ENCODE measurements at places on chromosomes 12 and 14.

DNA sequence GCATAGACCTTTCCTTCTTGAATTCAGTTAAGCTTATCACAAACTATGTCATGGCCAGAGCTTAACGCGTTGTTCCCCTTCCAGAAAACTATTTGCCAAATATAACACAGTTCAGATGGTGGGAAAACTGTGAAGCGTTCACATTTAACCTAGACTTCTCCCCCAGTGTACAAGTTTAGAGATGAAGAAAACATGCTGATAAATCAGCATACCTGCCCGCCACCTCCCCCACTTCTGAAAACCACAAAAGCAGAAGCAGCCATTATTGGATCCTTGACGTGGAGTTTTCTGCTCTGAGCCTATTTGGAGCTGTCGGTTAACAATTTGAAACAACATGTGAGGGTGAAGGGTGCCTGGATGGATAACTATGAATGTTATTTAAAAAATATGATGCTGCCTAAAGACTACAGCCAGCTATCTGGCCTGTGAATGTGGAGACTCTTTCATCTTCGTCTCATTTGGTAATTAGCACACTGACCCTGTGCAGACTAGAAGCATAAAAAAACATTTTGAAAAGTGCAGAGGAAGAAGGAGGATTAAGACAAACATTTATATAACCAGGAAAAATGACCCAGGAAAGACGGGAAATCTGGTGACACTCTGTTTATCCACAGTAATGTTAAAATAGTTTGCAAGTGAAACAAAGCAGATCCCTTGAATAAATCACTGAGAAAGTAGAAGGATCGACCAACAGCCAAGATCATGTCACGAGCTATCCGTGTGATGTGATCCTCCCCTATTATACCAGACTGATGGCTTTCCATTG lies 408.2 kb downstream of the AEBP2 start:
- DNase-seq = no peak

DNA sequence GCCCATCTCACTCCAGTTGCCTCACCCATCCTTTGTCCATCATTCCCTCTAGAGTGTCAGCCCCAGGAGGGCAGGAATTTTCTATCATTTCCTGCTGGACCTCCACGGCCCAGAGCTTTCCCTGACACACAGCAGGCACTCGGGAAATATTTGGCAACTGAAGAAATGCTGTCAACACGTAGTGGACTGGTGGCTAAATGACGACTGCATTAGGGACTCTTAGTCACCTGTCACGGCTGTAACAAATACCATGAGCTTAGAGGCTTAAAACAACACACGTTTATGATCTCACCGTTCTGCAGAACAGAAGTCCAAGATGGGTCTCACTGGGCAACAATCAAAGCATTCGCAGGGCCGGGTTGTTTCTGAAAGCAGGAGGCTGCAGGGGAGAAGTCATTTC lies 91.3 kb downstream of the PHETA1 start:
- DNase-seq = no peak

DNA sequence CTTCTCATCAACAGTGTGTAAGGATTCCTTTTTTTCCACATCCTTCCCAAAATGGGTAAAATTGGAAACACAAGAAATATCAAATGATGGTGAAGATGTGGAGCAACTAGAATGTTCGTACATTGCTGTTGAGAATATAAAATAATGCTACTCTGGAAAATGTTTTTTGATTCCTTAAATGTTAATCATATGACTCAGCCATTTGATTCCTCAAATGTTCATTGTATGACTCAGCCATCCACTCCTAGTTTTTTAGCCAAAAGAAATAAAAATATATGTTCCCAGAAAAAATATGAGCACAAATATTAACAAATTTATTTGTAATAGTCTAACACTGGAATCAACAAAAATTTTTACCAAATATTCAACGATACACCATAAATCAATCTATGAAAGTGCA lies 1108.6 kb downstream of the LRFN5 start:
- DNase-seq = no peak

- peak; percentile 81 for DNase-seq
Measured at GRCh38 chr12:57899010-57899662, 42.2 kb upstream of the ATP23 start.

DNA sequence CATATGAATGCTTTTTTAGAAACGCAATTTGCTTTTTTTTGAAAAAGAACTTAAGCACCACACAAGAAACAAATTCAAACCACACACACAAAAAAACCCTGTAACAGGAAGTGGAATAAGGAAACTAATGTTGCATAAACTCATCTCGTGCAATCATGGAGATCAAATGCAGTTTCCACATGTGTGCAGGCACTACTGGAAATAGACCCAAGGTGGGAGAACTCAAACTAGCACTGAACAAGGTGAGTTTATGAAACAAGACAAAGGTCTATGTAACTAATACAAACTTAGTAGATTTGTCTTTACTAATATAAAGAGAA lies 17.5 kb downstream of the NIN start:
- DNase-seq = no peak

- no peak for DNase-seq
Measured at GRCh38 chr12:113055594-113056380, 743 bp upstream of the DTX1 start.

- no peak for DNase-seq
Measured at GRCh38 chr14:69688299-69688649, 76.9 kb downstream of the SUSD6 start.

DNA sequence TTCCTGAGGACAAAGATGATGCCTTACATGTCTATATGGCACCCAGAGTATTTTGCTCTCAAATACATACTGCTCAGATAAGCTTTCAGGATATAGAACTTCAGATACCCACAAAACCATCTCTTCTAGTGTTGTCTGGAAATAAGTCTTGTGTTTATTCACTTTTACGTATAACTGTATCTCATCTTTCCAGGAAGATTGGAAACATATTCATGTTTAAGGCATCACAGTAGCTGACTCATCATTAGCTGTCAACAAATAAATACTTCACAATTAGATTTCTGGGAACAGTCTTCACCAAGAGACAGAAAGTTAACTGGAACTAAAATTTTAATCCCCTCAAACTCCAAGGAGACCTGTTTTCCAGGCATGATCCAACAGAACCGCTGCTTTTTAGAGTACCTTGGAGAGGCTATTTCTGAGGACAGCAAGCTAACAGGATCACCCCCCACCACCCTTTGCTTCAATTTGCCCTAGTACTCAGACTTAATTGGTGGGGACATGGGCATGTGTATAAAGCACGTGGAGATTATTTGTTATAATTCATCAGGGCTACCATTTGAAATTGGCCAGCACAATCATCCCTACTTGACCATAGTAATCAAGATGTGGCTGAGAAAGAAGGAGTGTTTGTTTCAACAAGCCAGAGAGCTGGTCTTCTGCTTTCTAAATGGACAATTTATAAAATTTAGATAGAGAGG lies 129.3 kb upstream of the HIF1A start:
- DNase-seq = no peak

GRCh38 chr12:130458341-130458740 lies 120.7 kb downstream of the PIWIL1 start:
- DNase-seq = no peak

DNA sequence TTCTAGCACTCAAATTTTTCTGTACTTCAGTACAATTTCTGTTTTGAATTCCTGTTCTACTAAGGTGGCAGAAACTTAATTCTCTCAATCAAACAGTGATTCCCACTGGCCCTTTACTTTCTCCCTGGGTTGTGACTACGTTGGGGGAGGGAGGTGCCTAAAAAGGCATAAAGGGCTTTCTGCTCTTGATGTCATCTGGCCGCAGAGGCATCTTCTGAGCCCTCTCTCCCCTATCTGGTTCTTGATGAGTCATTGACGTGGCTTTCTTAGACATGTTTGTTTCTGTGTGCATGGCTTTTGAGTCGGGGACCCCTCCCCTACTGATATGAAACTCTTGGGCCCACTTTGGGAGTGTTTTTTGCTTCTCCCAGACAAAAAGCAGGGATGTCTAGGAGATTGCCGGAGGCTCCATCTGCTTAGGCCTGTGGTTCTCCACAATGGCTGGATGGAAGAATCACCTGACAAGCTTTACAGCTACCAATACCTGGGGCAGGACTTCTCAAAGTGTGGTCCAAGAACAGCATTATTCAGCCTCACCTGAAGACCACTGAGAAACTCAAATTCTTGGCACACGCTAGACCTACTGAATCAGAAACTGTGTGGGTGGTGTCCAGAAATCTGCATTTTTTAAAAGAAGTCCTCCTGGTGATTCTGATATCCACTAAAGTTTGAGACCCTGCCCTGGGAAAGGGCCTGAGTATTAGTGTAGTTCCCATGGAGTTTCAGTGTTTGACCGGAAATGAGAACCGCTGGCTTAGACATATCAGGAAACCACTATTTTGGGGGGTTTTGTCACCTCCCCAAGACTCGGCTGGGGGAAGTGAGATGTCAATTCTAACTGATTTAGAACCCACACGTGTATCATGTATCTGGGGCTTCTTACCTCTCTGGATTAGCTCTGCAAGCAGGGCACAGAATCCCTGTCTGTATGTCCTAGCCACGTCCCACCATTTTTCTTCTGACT lies 395.7 kb upstream of the PDE3A start:
- DNase-seq = peak; percentile 9

GRCh38 chr12:27462851-27463250 lies 16.3 kb downstream of the SMCO2 start:
- DNase-seq = no peak

DNA sequence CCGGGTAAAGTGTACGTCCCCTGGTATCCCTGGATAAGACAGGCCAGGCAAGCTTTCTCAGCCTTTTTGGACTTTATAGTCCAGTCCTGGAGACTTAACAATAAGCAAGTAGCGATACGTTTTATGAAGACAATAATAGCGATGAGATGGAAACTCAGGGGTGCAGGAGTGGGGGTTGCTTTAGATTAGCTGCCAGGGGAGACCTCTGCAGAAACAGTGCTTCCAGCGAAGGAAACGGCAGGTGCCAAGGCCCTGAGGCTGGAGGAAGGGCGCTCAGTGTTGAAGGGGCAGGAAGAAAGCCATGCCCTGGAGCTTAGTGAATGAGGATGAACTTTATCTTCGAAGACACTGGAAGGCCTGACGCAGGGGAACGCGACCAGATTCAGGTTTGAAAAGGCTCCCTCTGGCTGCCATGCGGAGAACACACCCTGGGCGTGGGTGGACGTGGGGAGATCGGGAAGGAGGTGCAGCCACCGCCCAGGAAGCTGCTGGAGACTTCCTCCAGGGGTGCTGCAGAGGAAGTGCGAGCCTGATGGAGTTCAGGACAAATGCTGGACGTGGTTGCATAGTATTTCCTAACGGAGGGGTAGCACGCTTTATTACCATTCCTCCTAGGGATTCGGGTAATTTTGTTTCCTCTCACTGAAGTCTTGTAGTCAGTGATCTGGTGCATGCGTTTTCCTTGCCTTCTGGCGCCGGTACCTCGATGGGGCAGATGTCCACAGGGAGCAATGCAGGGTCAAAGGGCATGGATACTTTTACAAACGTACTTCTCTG lies 26.1 kb upstream of the UBC start:
- peak; percentile 86 for DNase-seq

- DNase-seq = no peak
Measured at GRCh38 chr14:27372771-27373170, 774.9 kb upstream of the NOVA1 start.

DNA sequence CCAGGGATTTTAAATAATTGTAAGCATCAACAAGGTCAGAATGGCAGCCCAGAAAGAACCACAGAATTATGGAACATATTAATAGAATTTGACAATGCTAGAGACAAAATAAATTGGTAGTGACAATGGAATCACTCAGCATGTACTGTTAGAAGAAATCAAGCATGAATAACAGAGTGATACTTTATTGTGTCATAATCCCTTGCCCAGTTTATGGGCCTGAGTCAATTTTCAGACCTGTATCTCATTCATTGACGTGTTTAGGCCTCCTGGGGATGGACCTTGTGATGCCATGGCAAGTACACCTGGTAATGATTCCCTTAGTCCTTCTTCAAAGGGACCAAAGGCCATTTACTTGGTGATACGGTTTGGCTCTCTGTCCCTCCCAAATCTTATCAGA lies 12.8 kb upstream of the CCDC91 start:
- DNase-seq = no peak

DNA sequence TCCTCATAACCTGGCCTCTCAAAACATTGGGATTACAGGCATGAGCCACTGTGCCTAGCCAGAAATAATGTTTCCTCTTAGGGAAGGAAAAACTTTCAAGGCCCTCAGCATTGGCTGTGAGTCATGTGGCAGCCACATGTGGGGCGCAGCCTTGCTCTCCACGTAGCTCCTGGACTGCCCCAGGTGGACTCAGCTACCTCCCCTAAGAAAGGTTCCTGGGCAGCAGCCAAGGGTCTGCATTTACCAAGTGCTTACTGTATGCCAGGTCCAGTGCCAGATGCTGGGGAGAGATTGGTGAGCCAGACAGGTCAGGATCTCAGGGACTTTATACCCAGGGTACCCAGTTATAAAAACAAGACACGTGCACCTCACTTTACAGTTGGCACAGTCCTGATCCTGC lies 3.7 kb upstream of the TRPV4 start:
- DNase-seq = no peak
